ENCODE measurements at places on chromosomes 5 and 9.
A peak's percentile ranks its signal among the peaks of the same experiment; 100 is the strongest.

- no peak for DNase-seq
Measured at GRCh38 chr5:138439477-138440158, 761 bp downstream of the REEP2 start.

DNA sequence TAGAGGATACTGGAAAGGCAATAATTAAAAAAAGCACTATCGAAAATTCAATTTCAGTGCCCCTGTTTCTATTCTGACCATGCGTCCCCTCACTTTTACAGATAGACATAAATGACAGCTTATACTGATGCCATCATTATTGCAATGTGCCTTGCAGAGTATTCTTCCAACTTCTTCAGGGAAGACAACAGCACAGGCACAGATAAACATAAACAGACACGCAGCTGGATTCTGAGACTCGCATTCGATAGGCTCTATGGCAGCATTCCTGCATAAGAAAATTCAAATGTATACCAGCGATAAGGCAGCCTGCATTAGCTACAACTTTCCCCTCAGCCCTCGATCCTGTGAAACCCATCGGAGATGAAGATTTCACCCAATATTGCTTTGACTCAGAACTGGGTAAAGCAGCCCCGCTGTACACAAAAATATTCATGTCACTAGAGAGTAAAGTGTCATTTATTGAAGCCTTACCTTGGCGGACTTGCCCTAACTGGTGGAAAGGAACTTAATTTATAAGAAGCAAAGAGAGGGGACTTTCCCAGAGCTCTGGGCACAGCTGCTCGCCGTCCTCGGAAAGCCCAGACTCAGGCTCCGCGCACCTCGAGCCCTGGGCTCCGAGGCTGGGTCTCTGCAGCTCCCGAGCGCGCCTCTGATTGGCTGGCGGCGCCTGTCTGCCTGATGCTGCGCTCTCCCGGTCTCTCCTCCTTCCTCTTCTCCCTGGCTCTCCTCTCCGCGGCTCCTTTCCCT is at the start of gene CDH18:
CDH18 (minus strand) TSS at position 589 of the 750 bp plus-strand sequence. CDS start 149,214 bp downstream, outside the sequence.
- peak; percentile 88 for DNase-seq

- DNase-seq, result no peak
Measured at GRCh38 chr9:135582966-135583687, 21.6 kb downstream of the PAEP start.

GRCh38 chr5:62354028-62354874 is 48.2 kb downstream of the KIF2A start:
- peak; percentile 26 for DNase-seq

- DNase-seq, result no peak
Measured at GRCh38 chr5:178751286-178751685, 20.8 kb upstream of the ZNF354A start.

DNA sequence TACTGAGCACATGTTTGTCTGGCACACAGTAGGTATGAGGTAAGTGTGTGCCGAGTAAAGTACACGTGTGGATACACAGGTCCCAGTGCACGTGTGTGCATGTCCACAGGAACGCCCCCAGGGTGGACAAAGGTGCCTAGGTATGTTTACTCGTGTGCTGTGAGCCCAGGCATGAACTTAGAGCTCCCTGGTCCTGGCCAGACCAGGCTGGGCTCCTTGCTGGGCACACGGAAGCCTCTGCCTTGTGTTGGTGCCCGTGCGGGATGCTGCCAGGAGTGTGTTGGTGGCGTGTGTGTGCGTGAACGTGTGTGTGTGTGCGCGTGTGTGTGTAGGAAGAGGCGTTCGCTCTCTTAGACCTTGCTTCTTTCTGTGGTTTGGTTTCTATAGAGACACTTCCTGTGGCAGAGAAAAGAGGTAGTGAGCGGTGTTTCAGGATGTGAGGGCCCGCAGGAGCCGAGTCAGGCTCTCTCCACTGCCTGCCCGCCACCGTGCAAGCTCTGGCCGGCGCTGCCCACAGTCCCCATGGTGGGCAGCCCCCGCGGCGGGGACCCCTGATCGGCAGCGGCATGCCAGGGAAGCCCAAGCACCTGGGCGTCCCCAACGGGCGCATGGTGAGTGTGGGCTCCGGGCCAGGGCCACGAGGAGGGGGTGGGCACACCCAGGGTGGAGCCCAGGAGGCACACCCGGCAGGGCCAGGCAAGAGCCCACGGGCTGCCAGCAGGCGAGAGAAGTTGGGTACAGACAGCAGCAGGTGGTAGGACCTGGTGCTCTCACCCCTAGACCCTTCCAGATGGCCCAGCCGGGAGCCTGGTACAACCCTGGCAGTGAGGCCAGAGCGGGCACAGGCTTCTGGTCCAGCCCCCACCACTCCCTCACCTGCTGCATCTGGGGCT is at the start of gene RGS14:
RGS14 (plus strand) TSS at position 466 of the 893 bp plus-strand sequence; CDS start at position 567, 101 bp downstream.
- peak; percentile 40 for DNase-seq

- no peak for DNase-seq
Measured at GRCh38 chr5:128646176-128646575, 108.1 kb upstream of the FBN2 start.

DNA sequence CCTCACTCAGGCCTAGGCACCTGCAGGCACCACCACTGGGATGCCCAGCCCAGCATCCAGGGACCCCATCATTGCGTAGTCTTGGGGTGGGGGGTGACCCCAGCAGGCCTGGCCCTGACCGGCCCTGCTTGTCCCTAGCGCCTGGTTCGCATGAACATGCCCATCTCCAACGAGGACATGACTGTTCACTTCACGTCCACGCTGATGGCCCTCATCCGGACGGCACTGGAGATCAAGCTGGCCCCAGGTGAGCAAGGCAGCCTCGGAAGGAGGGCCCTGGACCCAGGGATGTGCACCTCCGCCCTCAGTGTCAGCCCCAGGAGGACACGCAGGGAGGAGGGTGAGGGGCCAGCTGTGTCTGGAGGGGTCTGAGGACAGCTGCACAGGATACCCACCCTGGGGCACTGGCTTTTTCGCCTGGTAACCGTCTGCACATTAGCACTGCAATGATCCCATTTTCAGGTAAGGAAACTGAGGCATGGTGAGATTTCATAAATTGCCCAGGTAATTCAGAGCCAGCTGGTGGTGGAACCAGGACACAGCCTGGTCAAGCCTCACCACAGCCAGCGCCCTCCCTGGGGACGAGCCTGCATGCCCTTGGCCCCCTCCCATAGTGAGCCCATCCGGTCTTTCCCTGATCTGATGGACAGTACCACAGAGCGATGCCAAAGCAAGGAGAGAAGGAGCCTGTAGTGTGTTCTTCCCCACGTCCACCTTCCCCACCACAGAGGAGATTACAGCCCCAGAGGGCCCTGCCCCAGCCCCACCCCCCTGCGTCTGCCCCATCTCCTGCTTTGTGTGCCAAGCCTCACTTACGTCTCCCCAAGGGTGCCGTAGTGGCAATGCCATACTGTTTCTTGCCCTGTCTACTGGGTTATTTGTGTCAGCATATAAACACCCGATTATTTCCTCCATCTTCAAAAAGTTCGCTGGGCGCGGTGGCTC is 228.3 kb downstream of the CACNA1B start:
- DNase-seq, result no peak

DNA sequence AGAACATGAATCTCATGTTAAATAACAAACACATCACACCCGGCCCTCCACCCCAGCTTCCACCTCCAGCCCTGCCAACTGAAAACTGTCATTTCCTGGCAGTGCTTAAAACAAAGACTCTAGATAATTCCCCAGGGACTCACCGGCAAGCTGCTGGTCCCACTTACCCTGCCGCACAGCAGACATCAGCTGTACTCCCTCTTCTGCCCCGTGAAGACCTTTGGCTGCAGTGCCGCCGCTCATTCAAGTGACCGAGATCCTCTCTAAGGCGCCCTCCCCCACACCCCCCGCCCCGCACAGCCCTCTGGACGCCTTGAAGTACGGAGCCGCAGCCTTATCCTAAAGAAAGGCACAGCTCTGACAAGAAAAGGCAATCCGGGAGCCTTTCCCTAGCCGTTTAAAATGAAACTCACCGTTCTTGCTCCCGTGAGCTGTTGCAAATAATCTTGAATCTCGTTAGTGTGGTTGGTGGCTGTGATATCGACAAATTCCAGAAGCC is 434 bp downstream of the GLRX start:
- peak; percentile 40 for DNase-seq

- DNase-seq, result no peak
Measured at GRCh38 chr5:60482301-60482700, 217.7 kb downstream of the DEPDC1B start.

Measured in NCI-H510A treated with DMSO at 0.1 percent for 48 hours (cell line).